ENCODE measurements at places on chromosomes 6 and 20. TPM values are rescaled to one million over a fixed set of nuclear protein-coding genes. Genes with fewer than 3 reads are reported as not detected.

Gene ALDH8A1
- total RNA-seq, result 1.5 TPM

Gene EFHC1
- total RNA-seq, result 6.4 TPM

Gene OTOR
- total RNA-seq, result not detected

Gene TP53INP2
- 7.7 TPM for total RNA-seq

Gene LCA5
- 0.42 TPM for total RNA-seq

Gene CD24
- total RNA-seq, result 2.4 TPM

Gene SLA2
- 25.3 TPM for total RNA-seq

Gene TSHZ2
- 21.3 TPM for total RNA-seq

Gene RIPOR2
- total RNA-seq, result 128 TPM

Gene BANF2
- total RNA-seq, result not detected

Gene SIGLEC1
- total RNA-seq, result 0.73 TPM

Gene SLC12A5
- 0.10 TPM for total RNA-seq

Gene SPATS1
- not detected for total RNA-seq

Gene MUC22
- not detected for total RNA-seq

Gene PRSS35
- 0.10 TPM for total RNA-seq

Gene LKAAEAR1
- total RNA-seq, result 0.42 TPM

Gene PPP1R16B
- total RNA-seq, result 72.4 TPM

Gene KHDC1L
- not detected for total RNA-seq

Gene MYL9
- total RNA-seq, result 10.9 TPM

Gene YTHDF1
- 34.0 TPM for total RNA-seq

Gene FLOT1
- 68.1 TPM for total RNA-seq

Gene IMPG1
- total RNA-seq, result not detected

Gene PROCR
- total RNA-seq, result 1.2 TPM

Gene ARMH2
- not detected for total RNA-seq

Gene TMC2
- not detected for total RNA-seq

Gene LAMA4
- total RNA-seq, result 0.42 TPM

Gene MOCS3
- 3.8 TPM for total RNA-seq

Gene DLGAP4
- total RNA-seq, result 10.5 TPM

Gene ZNF311
- total RNA-seq, result 0.10 TPM

Gene PPIL6
- total RNA-seq, result 1.9 TPM

Gene TRIM31
- 0.10 TPM for total RNA-seq

Gene KCNK16
- not detected for total RNA-seq

Gene CTNNBL1
- 19.4 TPM for total RNA-seq

Gene PTP4A1
- total RNA-seq, result 82.1 TPM

Gene RAB44
- 1.3 TPM for total RNA-seq

Gene DLL1
- 1.8 TPM for total RNA-seq

Gene PACSIN1
- total RNA-seq, result 0.42 TPM
